ENCODE measurements at places on chromosomes 12 and 14.
A peak's percentile ranks its signal among the peaks of the same experiment; 100 is the strongest.

GRCh38 chr14:86574051-86574777, 1044.3 kb downstream of the FLRT2 start:
- no peak for ATAC-seq

GRCh38 chr12:27394676-27395075, 51.9 kb upstream of the SMCO2 start:
- ATAC-seq = no peak

GRCh38 chr14:58107947-58108552, 44.0 kb downstream of the ARMH4 start:
- no peak for ATAC-seq

- ATAC-seq = peak; percentile 42
Observed at GRCh38 chr12:129903956-129904829, at the start of gene TMEM132D. Gene TMEM132D, minus strand, starts transcription at chr12:129904025.

GRCh38 chr12:19757317-19757877, 318.1 kb downstream of the AEBP2 start:
- ATAC-seq = no peak

GRCh38 chr12:129067491-129067890, 214.2 kb downstream of the GLT1D1 start:
- ATAC-seq = no peak

DNA sequence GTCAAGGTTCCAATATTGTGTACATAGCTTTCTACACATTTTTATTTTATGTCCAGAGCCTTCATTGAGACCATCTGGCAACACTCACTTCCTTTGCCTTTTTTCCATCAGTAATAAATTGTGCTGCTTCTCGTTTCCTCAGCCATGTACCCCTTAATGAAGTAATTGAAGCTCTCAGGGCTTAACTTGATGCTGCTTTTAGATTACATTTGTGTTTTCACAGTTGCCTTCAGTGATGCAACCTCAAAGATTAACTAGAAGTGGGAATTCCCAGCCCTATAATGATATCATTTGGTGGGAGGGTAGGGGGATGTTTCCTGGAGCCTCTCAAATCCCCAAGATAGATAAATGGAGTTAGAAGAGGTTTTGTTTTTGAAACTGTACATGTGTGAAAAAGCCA, 80.2 kb upstream of the KRR1 start:
- no peak for ATAC-seq

GRCh38 chr14:68865542-68865941, 72.7 kb upstream of the ZFP36L1 start:
- ATAC-seq = no peak

GRCh38 chr14:92439537-92440344, 73.8 kb upstream of the RIN3 start:
- ATAC-seq = peak; percentile 83

GRCh38 chr12:58592475-58593207, 327.7 kb downstream of the LRIG3 start:
- no peak for ATAC-seq

- no peak for ATAC-seq
Observed at GRCh38 chr12:13740149-13740545, 241.3 kb downstream of the GRIN2B start.

GRCh38 chr12:122121745-122122144, 43.2 kb downstream of the MLXIP start:
- ATAC-seq = no peak
